Ureter (tissue), 1 donor: ENCODE measurements at places on chromosomes 16 and 17. TPM values are rescaled to one million over a fixed set of nuclear protein-coding genes. Genes with fewer than 3 reads are reported as not detected.

CLDN6 gene
- not detected for total RNA-seq

FSCN2 gene
- 4.2 TPM for total RNA-seq

IRX3 gene
- 10.9 TPM for total RNA-seq

ZNF423 gene
- total RNA-seq, result 15.7 TPM

PRSS22 gene
- 41.2 TPM for total RNA-seq

CACNG5 gene
- not detected for total RNA-seq

DNA sequence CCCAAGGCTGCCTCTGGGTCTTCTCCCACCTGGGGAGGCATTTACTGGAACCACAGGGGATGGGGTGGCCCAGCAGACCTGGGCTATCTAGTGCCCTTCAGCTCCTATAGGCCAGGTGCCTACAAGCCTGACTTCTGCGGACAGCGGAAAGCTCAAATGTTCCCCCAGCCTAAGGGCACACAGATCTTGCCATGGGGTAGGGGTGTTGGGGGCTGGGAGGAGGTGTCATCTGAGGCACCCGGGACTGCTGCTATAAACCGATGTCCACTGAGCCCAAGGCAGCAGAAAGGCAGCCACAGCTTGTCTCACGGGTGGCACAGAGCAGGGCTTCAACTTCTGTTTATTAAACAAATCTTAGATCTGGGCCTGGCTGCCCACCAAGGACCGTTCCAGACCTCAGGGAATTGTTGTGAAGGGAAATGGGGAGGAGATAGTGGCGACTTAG is 3.6 kb downstream of the MYO1C start:
- DNase-seq, result no peak

- no peak for DNase-seq
These were observed 1384.2 kb downstream of the CDH11 start for GRCh38 chr16:63737633-63738032.

GRCh38 chr16:11793840-11794239 is 3.2 kb downstream of the ZC3H7A start:
- DNase-seq, result no peak

DNA sequence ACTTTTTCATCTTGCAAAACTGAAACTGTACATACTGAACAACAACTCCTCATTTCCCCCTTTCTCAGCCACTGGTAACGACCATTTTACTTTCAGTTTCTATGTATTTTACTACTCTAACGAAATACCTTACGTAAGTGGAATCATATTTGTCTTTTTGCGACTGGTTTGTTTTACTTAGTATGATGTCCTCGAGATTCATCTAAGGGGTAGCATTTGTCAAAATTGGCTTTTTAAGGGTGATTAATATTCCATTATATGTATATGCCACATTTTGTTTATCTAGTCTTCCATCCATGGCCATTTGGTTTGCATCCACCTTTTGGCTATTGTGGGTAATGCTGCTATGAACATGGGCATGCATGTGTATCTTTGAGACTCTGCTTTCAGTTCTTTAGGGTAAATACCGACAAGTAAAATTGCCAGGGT is 10.4 kb downstream of the KPNB1 start:
- no peak for DNase-seq

DNA sequence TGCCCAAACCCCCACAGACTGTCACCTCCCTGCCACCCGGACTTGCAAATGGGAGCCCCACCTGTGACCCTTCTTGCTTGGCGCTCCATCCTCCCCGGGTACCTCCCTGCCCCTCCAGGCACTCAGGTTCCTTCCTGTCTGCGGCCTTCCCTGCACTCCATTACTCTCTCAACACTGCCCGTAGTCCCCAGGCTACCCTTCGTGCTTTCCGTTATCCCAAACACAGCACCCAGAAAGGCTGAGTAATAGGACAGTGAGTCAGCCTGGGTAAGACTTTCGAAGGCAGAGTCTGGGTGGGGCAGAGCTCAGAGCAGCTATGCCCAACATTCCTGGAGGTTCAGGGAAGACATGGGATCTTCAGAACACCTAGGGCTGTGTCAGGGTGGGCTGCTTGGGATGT is 16.6 kb upstream of the C16orf74 start:
- no peak for DNase-seq

DNA sequence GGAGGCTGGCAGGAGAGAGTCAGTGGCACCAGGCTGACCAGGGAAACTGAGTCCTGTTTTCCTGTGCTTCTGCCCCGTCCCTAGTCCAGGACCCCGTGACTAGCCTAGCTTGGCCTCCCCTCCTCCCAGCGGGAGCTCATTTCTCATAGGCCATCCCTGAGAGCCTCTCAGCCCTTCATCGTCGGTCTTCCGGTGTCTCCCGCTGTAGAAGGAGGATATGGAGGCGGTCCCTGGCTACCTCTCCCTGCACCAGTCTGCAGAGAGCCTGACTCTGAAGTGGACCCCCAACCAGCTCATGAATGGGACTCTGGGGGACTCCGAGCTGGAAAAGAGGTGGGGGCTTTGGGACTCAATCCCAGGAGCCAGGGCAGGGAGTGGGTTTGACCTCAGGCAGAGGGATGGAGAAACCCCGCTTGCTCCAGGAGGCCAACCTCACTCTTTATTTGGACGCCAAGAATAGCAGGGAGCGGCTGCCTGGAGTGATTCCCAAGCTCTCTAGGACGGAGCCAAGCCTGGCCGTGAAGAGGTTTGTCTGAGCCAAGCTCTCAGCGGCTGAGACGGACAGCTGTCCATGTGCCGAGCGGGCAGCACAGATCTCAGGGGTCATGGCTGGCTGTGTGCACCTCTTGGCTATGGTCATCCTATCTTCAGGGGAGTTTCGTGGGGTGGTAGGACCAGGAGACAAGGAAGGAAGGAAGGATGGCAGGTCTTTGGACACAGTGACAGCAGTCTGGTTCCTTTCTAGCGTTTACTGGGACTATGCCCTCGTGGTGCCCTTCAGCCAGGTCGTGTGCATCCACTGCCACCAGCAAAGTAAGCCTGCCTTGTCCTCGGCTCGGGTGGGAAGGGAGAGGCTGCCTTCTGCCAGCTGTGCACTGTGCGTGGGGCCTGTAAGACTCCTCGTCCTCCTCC is 26.8 kb downstream of the SGSM2 start:
- DNase-seq, result no peak

DNA sequence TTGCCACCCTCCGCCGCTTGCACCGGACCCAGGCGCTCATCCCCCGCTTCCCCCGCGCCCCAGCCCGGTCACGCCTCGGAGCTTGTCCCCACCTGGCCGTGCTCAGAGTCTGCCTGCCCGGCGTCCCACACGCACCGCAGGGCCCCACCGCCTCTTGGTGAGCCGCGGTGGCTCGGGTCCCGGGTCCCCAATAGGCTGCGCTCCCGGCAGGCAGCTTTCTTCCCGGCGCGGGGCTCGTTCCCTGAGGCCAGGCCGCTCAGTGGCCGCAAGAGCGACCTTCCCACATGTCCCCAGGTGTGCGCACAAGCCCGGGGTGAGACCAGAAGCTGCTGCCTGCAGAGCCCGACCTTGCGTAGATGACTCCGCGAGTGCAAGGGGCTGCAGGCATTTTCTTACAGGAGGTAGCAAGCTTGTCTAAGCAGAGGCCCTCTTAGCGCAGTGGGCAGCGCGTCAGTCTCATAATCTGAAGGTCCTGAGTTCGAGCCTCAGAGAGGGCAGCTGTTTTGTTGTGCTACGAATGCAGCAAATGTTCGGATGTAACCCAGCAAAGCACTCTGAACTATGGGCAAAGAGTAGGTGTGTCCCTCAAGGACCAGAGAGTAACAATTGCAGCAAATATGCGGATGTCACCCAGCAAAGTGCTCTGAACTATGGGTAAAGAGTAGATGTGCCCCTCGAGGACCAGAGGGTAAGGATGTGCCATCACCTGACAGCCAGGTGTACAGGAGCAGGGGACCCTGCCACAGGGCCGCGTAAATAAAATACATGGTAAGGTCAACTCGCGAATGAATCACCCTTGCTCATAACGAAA is 15.6 kb downstream of the TLE7 start:
- no peak for DNase-seq

GRCh38 chr17:12745486-12745885 is 43.8 kb upstream of the ARHGAP44 start:
- DNase-seq, result no peak

DNA sequence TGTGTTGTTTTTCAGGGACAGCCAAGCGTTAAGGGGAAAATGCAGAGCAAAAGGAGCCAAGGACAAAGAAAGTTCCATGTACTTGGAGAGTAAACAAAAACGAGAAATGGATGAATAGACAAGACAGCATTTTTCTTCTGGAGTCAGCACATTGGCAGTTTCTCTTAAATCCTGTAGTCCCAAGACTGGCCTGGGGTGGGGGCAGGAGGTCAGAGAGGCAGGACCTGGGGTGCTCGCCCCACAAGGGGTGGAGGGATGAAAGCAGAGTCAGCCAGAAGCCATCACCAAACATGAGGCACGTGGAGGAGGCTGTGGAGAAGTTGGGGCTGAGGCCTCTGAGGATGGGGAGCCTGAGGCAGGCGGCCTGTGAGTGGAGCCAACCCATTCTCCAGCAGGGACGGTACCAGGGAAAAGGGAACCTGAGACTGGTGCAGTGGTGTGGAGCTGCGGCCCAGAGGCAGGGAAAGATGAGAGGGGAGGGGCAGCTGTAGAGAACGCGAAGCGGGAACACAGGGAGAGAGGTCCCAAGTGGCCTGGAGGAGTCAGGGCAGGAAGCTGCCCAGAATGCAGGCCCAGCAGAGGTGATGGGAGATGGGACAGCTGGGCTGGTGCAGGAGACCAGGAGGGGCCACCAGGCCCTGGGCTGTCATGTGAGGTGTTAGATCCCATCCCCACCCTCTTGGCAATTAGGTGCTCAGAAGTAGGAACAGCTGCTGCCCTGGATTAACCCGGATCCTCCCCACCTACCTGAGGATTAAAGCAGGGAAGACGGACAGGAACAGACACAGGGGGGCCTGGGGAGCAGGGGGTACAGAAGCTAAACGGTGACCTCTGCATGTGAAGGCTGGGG is 3.3 kb downstream of the TLCD3B start:
- DNase-seq, result no peak

- DNase-seq, result no peak
These were observed 12.2 kb upstream of the OSGIN1 start for GRCh38 chr16:83940630-83941378.

DNA sequence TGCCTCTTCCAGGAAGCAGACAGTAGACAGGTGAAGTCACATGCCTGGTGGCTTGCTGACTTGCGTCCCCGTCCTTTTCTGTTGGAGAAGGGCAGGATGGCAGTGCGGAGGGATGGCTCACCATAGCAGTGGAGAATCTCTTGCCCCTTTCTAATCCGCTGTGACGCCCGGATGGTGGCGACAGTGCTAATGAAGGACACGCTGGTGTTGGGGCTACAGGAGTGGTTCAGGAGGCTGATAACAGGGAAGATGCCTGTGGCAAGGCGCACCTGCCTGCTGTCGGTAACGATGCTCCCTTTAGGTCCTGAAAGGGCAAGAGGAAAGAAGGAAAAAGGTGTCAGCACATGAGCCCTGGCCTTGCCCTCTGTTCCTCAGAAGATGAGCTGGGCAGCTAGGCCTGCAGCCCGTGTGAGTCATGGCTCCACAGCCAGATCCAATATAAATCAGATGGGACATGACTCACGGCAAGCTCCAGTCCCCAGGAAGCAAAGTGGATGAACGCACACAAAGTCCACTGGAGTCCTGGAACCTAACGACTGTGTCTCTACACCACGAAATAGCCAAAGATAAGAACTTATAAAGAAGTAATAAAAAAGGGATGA is 25.5 kb downstream of the SERPINF1 start:
- DNase-seq, result no peak

DNA sequence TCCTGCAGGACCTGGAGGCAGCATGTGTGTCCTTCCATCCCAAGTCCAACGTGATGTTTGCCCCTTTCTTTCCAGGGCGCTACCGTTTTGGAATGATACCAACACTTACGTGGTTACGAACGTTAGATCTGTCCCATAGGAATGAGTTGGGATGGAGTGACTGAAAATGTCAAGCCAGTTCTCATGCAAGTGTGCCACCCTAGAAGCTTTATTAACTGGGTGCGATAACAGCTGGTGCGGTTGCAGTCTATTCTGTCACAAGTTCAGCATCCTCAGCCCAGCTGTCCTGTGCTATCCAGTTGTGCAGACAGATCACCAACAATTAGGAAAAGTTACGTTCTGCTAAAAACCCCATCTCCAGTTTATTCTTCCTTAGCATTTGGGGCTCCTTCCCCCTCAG is 52.5 kb downstream of the BANP start:
- DNase-seq, result no peak

- no peak for DNase-seq
These were observed 21.8 kb upstream of the GNG13 start for GRCh38 chr16:822174-822908.

- DNase-seq, result no peak
These were observed 341.0 kb upstream of the EEF2KMT start for GRCh38 chr16:5438591-5438990.
